ENCODE measurements at places on chromosomes 5 and 9.

GRCh38 chr5:39700523-39700922 is 275.7 kb upstream of the DAB2 start:
- DNase-seq = no peak

- peak; percentile 41 for DNase-seq
These were observed 982 bp downstream of the EPB41L4A start for GRCh38 chr5:112417931-112418658.

GRCh38 chr5:1836891-1837880 is 36.0 kb downstream of the NDUFS6 start:
- DNase-seq = no peak

DNA sequence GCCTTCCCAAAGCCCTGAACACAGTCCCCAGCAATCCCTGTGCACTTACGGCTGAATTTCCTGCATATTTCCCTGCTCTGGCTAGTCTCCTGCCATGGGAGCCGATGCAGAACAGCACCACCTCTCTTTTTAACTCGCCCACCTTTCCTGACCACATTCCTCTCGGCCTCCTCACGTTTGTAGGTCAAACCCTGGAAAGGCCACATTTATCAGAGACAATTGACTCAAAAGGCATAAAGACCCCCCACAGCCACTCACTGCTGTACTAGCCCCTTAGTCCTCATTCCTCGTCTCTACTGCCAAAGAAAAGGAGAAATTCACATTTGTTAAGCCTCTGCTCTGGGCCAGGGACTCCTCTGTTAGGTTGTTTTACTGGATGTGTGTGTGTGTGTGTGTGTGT is 43.6 kb downstream of the ENC1 start:
- DNase-seq = no peak

DNA sequence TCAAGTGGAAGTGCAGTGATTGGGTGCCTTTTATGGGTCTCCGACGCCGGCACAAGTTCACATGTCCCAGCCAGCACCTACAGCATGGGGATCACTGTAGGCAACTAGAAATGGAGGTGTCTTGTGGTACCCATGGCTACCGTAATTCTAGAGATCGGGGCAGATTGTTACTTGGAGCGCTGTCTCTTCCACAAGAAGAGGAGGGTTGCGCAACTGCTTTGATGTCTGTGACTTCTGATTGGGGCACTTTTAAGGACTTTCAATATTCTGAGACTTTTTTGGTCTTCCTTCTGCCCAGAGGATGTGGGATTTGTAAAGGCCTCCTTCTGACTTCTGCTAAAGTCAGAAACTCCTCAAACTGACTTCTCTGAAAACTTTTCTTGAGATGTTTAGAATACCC is 41.9 kb downstream of the GLRX start:
- DNase-seq = no peak

- DNase-seq = no peak
These were observed 3.1 kb downstream of the GTF3C4 start for GRCh38 chr9:132673355-132673754.

- no peak for DNase-seq
These were observed 146.2 kb upstream of the PLCXD3 start for GRCh38 chr5:41656597-41656996.

- no peak for DNase-seq
These were observed 3.6 kb upstream of the STING1 start for GRCh38 chr5:139486201-139486600.

- DNase-seq = no peak
These were observed 110.7 kb upstream of the IL12B start for GRCh38 chr5:159440968-159441367.

DNA sequence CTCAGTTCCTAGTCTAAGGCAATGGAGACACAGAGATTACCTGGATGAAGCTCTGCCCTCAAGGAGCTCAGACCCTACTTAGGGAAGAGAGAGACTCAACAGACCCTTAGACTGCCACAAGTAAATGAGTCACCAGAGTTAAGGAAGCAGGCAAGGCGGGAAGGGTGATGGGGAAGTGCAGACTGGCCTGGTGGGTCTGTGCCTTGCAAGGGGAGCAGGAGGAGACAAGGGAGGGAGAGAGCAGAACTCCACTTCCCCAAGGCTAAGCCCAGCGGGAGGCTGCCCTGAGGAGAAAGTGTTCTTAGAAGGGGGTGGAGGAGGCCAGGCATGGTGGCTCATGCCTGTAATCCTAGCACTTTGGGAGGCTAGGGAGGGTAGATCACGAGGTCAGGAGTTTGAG is 83.7 kb downstream of the HRH2 start:
- no peak for DNase-seq

All from stimulated activated CD8-positive, alpha-beta memory T cell treated with anti-CD3 and anti-CD28 coated beads, Interleukin-7, amount 100 ng/mL, for 48 hours (primary cell).